Stimulated activated CD8-positive, alpha-beta memory T cell treated with anti-CD3 and anti-CD28 coated beads, Interleukin-7, amount 100 ng/mL, for 1 hour (primary cell): ENCODE measurements at places on chromosomes 5 and 9.
A peak's percentile ranks its signal among the peaks of the same experiment; 100 is the strongest.

DNA sequence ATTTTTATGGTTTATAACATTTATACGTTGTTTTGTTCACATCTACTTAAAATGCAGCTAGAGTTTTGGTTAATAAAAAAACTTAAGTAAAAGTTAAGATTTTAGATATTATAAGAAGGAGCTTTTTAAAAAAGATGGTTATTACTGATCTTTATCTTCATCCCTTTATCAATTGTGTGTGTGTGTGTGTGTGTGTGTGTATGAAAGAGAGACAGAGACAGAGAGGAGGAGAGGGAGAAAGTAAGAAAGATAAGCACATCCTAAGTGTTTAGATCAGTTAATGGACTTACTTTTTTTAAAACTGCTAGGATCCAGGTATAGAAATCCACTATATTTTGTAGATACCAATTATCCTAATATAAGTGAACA lies 45.8 kb upstream of the RICTOR start:
- no peak for DNase-seq

DNA sequence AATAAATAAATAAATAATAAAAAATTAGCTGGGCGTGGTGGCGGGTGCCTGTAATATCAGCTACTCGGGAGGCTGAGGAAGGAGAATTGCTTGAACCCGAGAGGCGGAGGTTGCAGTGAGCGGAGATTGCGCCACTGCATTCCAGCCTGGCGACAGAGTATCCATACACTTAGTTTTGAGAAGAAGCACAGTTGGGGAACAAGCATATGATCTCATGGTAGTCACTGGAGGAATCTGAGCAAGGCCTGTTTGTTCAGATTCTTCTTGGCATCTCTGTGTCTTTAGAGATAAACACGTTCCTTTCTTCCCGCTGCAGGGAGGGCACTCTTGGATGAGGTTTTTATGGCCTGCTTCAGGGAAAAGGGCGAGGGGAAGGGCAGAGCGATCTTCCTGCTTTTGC lies 15.6 kb upstream of the DENND1A start:
- no peak for DNase-seq

DNA sequence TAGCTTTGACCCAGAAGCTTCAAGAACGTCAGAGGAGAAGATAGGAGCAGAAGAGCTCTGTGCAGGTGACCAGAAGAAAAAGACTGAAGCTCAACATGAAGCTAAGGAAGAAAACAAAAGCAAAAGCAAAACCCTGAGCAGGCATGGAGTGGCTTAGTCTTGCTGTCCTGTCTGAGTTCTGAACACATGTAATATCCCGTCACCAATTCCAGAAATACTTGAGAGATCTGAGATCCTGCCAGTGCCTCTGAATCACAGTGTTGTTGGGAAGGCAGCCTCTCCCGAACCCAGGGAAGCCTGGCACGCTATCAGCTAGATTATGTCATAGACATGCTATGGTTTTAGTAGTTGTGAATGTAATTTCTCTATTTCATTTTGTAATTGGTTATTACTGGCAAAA lies 235.7 kb downstream of the ICE1 start:
- no peak for DNase-seq

DNA sequence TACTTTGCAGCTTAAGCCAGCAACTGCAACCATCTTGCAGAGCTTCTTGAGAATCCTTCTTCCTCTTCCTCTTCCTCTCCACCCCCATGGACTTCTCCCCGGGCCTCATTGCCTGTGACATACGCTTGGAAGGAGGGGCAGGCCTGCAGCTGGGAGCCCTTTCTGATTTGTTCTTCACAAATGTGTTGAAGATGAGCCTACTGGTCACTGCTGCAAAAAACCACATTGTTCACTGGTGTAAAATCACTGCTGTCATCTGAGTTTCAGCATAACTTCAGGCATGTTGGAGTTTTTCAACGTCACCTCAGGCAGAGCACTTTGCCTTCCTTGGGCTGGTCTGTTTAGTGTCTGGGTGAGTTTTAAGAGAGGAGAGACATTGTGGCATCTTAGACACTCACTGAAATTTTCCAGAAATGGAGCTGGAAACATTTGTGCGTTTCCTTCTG lies 7.9 kb downstream of the TJP2 start:
- DNase-seq: no peak

- no peak for DNase-seq
These were observed 28.7 kb downstream of the LCP2 start for GRCh38 chr5:170268884-170269283.

GRCh38 chr9:111271047-111271446 lies 59.0 kb downstream of the OR2K2 start:
- DNase-seq: no peak

- DNase-seq: peak; percentile 19
These were observed 714 bp downstream of the UBE2D2 start for GRCh38 chr5:139561655-139562451.

GRCh38 chr9:121281614-121282276 lies 13.8 kb downstream of the GSN start:
- DNase-seq: no peak

DNA sequence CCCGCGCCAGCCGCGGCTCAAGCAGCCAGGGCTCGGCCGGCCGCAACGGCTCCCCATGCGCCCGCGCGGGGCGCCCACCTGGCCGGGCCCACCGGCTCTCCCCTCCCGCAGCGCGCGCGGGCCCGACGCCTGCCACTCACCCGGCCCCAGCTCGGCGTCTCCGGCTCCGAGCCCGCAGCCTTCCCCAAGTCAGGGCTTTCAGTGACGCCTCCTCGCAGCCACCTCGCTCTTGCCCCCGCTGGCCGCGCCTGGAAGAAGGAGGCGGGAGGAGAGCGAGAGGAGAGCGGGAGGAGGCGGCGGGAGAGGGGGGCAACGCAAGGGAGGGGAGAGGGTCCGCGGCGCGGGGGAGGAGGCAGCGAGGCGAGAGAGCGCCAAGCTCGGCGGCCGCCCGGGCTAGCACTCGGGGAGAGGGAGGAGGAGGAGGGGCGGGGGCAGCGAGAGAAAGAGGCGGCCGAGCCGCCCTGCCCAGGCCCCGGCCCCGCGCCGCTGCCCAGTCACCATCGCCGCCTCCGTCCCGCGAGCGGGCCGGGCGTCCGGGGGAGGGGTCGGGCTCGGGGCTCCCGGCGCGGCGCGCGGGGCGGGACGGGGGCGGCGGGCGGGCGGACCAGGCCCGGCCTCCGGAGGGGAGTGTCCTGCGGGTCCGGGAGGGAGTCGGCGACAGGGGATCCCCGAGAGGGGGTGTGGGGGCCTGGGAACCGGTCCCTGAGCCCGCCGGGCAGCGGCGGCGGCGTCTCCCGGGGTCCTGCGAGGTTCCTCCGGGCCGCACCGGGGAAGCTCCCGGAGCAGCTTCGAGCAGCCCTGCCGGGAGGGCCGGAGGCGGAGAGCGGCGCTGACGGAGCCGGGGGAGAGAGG lies at the start of gene LHFPL2:
LHFPL2 (minus strand) TSS at position 414 of the 852 bp plus-strand sequence. CDS start 138,559 bp downstream, outside the sequence.
- no peak for DNase-seq

GRCh38 chr9:7363777-7364477 lies 435.7 kb downstream of the DMAC1 start:
- no peak for DNase-seq
